Lung (tissue), 17 donors: ENCODE measurements at places on chromosomes 5 and 9.
A peak's percentile ranks its signal among the peaks of the same experiment; 100 is the strongest.

DNA sequence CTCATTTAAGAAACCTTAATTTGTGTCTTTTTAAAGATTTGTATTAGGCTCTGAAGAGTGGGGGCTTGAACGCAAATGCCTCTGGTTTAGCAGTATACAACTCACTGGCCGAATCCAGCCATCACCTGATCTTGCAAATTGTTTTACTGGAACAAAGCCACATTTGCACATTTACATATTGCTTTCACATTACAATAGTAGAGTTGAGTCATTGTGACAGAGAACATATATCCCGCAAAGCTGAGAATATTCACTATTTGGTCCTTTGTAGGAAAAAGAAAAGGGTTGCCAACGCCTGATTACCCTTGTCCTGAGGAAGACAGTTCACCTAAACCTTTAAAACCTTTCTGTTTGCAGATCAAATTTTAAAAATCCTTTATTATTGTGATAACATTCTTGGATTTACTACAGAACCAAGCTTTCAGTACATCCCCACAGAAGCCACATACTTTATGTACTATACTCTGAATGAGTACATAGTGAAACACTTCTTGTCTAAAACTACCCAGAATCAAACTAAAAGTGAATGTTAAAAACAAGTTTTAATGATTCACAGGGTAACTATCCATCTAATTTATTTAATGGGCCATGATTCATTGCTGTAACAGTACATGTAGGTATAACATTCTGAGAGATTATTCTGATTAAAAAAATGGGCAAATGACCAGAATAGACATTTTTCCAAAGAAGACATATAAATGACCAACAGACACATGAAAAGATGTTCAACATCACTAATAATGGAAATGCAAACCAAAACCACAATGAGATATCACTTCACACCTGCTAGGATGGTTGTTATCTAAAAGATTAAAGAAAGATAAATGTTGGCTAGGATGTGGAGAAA is 161.0 kb downstream of the SLC25A46 start:
- H3K27me3 ChIP-seq: no peaks in the 10 kb centered on the region
- H3K4me3 ChIP-seq: no peak overlapping the region
- no peaks in the 10 kb centered on the region for H3K36me3 ChIP-seq
- no peaks in the 10 kb centered on the region for H3K4me1 ChIP-seq
- H3K27ac ChIP-seq: no peak overlapping the region

DNA sequence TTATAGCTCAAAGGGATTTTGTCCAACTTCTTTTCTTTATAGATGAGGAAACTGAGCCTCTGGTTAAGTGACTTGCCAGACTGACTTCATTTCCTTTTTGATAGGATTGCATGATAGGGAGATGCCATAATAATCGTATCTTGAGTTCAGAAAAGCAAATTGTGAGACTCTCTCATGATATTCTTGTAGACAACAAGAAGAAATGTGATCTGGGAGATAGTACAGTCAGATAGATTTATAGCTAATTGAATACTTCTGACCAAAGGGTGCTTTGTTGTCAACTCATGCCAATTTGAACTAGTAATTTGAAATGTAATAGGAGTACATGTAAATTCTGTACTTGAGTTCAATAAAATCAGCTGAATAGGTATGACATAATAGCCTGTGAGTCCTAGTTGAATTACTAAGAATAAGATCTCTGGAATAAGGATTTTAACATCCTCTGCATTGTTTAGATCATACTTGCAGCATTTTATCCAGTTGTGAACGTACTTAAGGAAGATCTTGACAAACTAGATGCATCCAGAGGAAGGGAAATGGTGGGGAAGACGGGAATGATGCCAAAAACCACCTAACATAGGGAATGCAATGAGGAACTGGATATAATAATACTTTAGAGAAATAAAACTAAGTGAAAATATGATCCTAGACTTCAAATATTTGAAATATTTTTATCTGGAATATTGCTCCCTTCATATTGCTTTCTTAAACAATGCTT is 25.5 kb downstream of the CWC27 start:
- no peaks in the 10 kb centered on the region for H3K36me3 ChIP-seq
- H3K27ac ChIP-seq: no peak overlapping the region
- no peaks in the 10 kb centered on the region for H3K4me1 ChIP-seq
- DNase-seq: no peak
- no peak overlapping the region for H3K4me3 ChIP-seq

GRCh38 chr5:10534561-10535530 is 29.0 kb upstream of the ANKRD33B start:
- no peaks in the 10 kb centered on the region for H3K36me3 ChIP-seq
- H3K27ac ChIP-seq: no peak overlapping the region
- DNase-seq: no peak
- H3K4me3 ChIP-seq: no peak overlapping the region
- H3K4me1 ChIP-seq: peaks cover 6% of the 10 kb centered on the region

GRCh38 chr5:136228136-136228757 is 35.3 kb upstream of the SMIM32 start:
- H3K4me1 ChIP-seq: no peaks in the 10 kb centered on the region
- DNase-seq: no peak
- H3K27me3 ChIP-seq: no peaks in the 10 kb centered on the region
- no peak overlapping the region for H3K27ac ChIP-seq
- H3K36me3 ChIP-seq: no peaks in the 10 kb centered on the region

GRCh38 chr9:130526854-130527650 is 52.3 kb upstream of the FUBP3 start:
- peaks cover 13% of the 10 kb centered on the region for H3K27me3 ChIP-seq
- DNase-seq: no peak
- no peaks in the 10 kb centered on the region for H3K4me1 ChIP-seq
- H3K27ac ChIP-seq: no peak overlapping the region

DNA sequence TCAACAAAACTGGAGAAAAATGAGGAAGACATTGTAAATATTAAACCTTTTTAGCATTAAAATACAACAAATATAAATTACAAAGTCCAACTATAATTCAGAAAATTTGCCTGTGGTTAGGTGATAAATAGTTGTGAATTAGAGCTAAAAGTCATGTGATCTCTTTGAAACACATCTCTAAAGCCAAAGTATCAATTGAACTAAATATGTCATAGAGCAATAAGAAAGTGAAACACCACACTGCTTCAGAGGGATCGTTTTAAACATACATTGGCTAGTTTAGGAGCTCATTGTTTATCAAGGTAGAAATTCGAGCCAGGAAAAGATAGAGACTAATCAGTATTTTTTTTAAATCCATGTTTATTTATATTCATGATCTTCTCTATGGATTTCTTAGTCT is 606.3 kb upstream of the ITGA1 start:
- DNase-seq: no peak
- H3K27ac ChIP-seq: no peak overlapping the region
- H3K4me1 ChIP-seq: no peaks in the 10 kb centered on the region
- H3K4me3 ChIP-seq: no peak overlapping the region
- no peaks in the 10 kb centered on the region for H3K27me3 ChIP-seq
- H3K36me3 ChIP-seq: no peaks in the 10 kb centered on the region

DNA sequence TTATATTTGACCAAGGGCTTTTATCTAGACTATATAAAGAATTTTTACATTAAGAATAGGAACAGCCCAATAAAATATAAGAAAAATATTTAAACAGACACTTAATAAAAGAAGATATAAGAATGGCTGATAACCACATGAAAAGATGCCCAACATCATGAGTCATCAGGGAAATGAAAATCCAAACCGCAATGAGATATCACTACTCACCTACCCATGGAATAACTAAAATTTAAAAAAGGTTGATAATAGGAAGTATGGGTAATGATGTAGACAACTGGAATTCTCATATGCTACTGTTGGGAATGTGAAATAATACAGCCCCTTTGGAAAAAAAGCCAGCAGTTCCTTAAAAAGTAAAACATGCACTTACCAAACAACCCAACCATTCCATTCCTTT is 206.9 kb upstream of the PCSK5 start:
- H3K36me3 ChIP-seq: no peaks in the 10 kb centered on the region
- no peak overlapping the region for H3K27ac ChIP-seq
- H3K4me3 ChIP-seq: no peak overlapping the region
- no peaks in the 10 kb centered on the region for H3K27me3 ChIP-seq

DNA sequence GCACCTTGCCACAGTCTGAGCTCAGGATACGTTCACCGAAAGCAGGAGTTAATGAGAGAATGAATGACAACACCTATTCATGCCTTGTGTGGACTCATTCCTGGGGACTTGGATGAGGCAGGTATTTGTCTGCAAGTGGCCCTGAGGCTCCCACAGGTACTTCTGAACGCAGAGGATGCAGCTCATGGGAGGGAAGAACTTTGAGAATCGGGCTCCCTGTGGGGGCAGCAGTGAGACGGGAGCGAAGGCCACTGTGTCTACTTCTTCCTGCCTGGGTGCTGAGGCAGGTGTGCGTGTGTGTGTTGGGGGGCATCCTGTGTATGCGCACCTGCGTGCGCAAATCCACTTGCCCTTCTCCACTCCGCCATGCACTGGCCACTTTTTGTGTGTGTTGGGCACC is 42.2 kb downstream of the PTPN3 start:
- H3K4me1 ChIP-seq: no peaks in the 10 kb centered on the region
- DNase-seq: no peak
- no peak overlapping the region for H3K27ac ChIP-seq

DNA sequence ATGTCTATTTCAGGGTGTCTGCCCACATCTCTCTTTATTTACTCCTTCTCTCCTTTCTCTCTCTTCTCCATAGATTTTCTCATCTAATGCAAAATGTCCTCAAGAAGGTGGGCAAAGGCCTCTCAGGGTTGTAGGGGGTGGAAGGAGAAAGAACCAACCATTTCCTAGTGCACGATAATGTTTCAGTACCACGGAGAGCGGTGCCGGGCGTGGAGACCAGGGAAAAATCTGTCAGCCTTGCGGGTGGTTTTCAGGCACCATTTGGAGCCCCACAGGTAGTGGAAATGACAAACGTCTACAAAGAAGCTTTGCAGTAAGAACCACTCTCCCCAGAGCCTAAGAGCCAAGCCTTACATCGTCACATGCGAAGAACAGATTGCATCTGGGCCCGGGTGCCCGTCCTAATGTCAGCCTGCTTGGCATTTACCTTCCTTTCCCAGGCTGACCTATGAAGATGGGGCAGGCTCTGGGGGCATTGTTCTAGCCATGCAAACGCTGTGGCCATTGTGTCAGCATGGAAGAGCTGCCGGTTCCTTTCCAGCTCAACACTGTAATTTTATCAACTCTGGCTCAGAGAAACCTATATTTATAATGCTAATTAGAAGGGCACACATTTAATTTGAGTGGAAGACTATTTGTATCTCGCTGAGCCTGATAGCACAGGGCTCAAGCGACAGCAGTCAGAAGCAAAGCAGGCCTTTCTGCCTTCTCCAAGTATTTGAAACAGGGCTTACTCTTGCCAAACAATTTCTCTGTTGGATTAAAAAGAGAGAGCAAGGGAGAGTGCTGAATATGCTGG is 430.1 kb upstream of the WWC1 start:
- no peaks in the 10 kb centered on the region for H3K27me3 ChIP-seq
- H3K36me3 ChIP-seq: no peaks in the 10 kb centered on the region
- no peak overlapping the region for H3K27ac ChIP-seq
- H3K4me3 ChIP-seq: no peak overlapping the region

DNA sequence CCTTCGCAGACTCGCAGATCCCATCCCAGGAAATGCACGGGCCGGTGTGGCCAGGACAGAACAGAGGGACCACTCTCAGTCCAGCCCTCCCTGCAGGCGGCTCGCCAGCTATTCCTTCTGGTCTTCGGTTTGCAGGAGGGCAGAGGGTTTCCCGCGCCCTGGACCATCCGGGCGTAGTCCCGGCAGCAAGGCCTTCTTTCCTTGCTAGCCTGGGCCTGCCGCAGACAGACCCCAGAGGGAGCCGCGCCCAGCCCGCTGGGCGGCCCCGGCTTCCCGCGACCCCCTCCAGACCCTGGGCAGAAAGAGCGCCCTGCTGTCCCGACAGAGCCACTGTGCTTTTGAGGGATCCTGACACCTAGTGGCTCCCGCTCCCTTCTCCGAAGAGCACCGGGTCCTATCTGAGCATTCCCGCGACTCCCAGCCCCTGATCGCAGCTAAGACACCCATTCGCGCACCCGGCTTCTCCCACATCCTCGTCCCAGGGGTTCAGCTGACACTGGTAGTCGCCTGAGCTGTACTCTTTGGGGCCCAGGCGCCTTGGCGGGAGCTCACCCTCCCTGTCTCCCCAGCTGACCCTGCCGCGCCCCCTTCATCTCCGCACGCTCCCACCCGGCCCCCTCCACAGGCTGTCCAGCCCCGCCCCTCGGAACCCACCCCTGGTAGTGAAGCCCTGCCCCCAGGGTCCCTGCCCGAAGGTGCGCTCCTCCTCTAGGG is 1.1 kb downstream of the CFAP90 start:
- no peaks in the 10 kb centered on the region for H3K36me3 ChIP-seq
- DNase-seq: peak; percentile 54
- no peak overlapping the region for H3K27ac ChIP-seq

- no peak overlapping the region for H3K27ac ChIP-seq
- H3K36me3 ChIP-seq: no peaks in the 10 kb centered on the region
- no peaks in the 10 kb centered on the region for H3K27me3 ChIP-seq
- DNase-seq: peak; percentile 88
- peaks cover 15% of the 10 kb centered on the region for H3K4me1 ChIP-seq
Measured at GRCh38 chr5:94181895-94182294, 436.5 kb downstream of the KIAA0825 start.

- no peak for DNase-seq
- no peaks in the 10 kb centered on the region for H3K36me3 ChIP-seq
- no peaks in the 10 kb centered on the region for H3K4me1 ChIP-seq
- no peak overlapping the region for H3K4me3 ChIP-seq
- H3K27ac ChIP-seq: no peak overlapping the region
Measured at GRCh38 chr5:329768-330167, 8.3 kb downstream of the AHRR start.

DNA sequence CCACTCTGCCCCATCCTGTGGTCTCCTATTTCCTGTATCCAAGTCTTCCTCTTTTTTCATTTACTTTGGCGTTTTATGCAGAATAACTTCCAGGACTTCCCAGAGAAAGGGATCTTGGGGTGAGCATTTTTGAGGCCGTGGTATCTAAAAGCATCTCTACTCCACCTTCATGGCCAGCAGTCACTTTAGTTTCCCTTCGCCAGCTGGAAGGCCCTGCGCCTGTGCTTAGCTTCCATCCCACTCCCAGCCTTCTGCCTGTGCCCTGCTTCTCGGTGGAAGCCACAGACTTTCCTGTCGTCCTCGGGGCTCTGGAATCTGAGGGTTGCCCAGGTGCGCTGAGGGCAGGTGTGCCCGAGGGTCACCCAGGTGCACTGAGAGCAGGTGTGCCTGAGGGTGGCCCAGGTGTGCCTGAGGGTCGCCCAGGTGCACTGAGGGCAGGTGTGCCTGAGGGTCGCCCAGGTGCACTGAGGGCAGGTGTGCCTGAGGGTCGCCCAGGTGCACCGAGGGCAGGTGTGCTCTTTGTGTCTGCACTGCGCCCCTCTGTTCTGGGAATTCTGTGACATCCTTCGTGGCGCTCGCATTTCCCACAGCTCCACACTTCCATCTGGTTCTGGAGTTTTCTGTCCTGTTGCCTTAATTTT is 32.4 kb upstream of the LRRC14B start:
- no peak overlapping the region for H3K4me3 ChIP-seq
- H3K27ac ChIP-seq: no peak overlapping the region
- DNase-seq: no peak

- no peaks in the 10 kb centered on the region for H3K36me3 ChIP-seq
- H3K4me3 ChIP-seq: no peak overlapping the region
- no peak for DNase-seq
- no peaks in the 10 kb centered on the region for H3K4me1 ChIP-seq
- no peak overlapping the region for H3K27ac ChIP-seq
Measured at GRCh38 chr9:79735023-79735779, 163.4 kb downstream of the TLE4 start.
